ENCODE measurements at places on chromosomes 4 and X. TPM values are rescaled to one million over a fixed set of nuclear protein-coding genes. Genes with fewer than 3 reads are reported as not detected.

- H3K36me3 ChIP-seq, result no peaks in the 10 kb centered on the region
- H3K4me3 ChIP-seq, result no peak overlapping the region
- no peak for DNase-seq
- H3K27me3 ChIP-seq, result no peaks in the 10 kb centered on the region
Observed at GRCh38 chrX:106611317-106611678, 480 bp upstream of the RADX start.

DNA sequence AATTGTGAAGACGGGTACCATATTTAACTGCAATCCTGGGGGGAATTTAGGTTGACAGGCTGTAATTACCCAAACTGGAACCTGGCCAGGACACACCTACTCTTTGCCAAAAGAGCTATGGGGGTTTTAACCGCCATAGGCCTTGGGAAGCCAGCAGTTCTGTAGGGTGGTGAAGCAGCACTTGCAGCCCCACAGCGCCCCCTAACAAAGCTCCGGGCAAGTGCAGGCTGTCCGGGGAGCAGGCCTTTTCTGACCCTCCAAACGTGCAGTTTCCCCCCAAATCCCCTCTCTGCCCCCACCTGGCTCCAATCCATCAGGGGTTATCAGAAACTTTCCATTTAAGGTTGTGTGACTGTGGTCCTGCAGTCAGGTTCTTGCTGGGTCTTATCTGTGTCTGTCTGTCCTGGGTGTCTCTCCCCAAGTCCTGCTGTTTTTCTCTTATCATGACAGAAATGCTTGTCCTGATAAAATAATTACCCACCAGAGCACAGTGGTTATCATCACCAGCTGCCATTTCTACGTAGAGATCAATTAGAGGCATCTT lies 350.9 kb downstream of the MID1IP1 start:
- H3K27ac ChIP-seq, result no peak overlapping the region
- peaks cover 10% of the 10 kb centered on the region for H3K4me1 ChIP-seq
- no peaks in the 10 kb centered on the region for H3K27me3 ChIP-seq
- peak; percentile 71 for DNase-seq

GRCh38 chrX:65688403-65688871 lies 21.0 kb downstream of the MSN start:
- peaks cover 26% of the 10 kb centered on the region for H3K4me1 ChIP-seq
- peaks cover 44% of the 10 kb centered on the region for H3K36me3 ChIP-seq
- DNase-seq, result no peak
- no peak overlapping the region for H3K27ac ChIP-seq

The HSD17B10 gene
- total RNA-seq, result 202 TPM
